ENCODE measurements at places on chromosomes 6 and 20. TPM values are rescaled to one million over a fixed set of nuclear protein-coding genes. Genes with fewer than 3 reads are reported as not detected.

KCNB1 gene
- total RNA-seq: under 0.01 TPM

IL17F gene
- not detected for total RNA-seq

ZSCAN16 gene
- 4.9 TPM for total RNA-seq

RNF182 gene
- total RNA-seq: 1.8 TPM

KHDC1L gene
- not detected for total RNA-seq

PAX1 gene
- not detected for total RNA-seq

Measured in uterine smooth muscle cell (primary cell).